ENCODE measurements at places on chromosomes 1 and 21.

GRCh38 chr1:16198444-16199156 is 13.9 kb downstream of the ARHGEF19 start:
- DNase-seq: no peak

GRCh38 chr1:192518700-192519099 is 56.9 kb upstream of the RGS1 start:
- no peak for DNase-seq

- peak; percentile 61 for DNase-seq
Observed at GRCh38 chr1:193270996-193271395, 84.6 kb upstream of the B3GALT2 start.

GRCh38 chr1:14689996-14690615 is 91.6 kb downstream of the KAZN start:
- DNase-seq: no peak

DNA sequence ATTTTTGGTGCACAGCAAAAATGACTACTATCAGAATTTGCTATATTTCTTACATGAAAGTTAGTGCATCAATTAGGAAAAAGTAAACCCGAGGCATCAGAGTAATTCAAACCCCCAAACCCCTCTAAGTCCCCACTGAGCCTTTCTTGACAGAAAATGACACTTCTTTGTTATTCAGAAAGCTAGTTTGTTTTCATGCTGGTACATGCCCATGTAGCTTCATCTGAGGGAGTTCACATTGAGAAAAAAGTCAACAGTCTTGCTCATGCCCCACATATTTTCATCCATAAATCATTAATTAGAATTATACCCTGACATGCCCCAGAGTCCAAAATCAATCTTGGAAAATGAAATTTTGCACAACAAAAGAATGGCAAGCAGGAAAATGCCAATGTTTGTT is 39.9 kb upstream of the PDC start:
- no peak for DNase-seq

GRCh38 chr1:116122955-116123757 is 12.0 kb downstream of the MAB21L3 start:
- no peak for DNase-seq

DNA sequence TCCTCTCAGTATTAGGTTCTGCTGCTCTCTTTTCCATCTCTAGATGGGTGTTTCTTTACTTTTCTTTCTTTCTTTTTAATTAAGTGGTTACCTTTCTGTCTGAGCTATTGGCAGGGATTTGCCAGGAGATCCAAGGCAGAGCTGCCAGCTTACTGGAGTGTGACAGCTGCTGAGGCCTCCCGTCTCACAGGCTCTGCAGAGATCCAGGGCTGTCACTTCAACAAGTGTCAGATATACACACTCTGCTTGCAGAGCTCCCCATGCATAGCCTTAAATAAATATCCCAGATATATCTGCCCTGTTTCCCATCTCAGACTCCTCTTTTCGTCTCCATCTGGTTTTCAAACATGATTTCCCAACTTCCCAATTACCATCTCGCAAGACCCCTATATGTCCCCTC is 124.3 kb downstream of the NOS1AP start:
- no peak for DNase-seq

DNA sequence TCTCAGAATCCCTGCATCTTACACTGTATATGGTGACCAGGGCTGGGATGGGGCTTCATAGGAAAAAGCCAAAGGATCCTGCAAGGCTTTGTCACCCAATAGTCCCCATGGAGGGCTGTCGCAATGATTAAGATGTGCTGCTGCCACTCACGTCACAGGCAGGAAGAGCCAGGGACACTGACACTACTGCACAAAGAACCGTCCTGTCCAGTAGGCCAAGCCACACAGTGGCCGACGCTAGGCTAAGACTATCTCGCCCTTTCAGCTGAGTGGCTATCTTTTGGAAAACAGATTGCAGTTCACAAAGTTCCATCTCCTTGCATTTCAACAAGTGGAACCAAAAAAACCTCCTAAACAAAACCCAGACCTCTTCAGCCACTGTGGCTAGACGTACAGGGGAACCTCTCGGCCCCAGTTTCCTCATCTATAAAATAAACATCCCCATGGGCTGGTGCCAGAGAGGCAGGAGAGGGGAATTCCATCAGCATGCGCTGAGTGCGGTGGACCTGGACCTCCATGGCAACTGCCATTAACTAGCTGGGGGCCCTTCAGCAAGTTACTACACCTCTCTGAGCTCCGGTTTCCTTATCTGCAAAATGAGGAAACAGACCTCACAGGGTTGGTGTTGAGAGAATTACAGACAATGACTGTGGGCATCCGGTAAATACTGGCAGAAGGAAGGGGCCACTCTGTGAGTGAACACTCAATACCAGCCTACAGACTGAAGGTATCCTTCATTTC is 8.7 kb downstream of the CAPZB start:
- no peak for DNase-seq

- DNase-seq: no peak
Observed at GRCh38 chr1:232696466-232696865, 66.5 kb upstream of the SIPA1L2 start.

- no peak for DNase-seq
Observed at GRCh38 chr1:210232511-210233215, at the start of gene SERTAD4. SERTAD4 (plus strand) TSS chr1:210232796; CDS start chr1:210237961, 5,165 bp downstream.

DNA sequence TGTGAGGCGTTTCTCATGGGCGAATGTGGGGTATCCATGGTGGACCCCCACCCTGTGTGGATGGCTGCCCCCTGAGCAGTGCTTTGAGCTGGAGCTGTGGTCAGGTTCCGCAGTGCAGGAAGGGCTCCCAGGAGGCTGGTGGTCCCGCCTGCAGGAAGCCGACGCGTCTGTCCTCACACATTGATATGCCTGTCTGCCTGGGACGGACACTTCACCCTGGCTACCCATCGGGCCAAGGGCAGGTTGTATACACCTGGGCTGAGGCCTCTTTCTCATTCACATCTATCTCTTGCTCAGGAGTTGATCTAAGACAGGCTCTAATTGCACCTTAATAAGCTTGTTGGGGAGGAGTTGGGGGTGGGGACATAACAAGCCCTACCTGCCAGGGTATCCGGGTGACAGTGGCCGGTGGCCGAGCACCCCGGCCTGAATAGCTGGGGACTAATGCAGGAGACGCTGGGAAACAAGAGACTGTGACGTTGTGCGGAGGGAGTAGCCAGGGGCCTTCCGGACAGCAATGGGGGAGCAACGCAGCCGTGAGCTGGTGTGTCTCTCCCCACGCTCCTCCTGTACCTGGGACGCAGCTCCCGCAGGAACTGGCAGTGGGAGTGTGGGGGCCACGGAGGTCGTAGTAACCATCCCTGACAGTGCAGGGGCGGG is 21.7 kb downstream of the PDXK start:
- no peak for DNase-seq

- DNase-seq: no peak
Observed at GRCh38 chr1:216248628-216249027, 174.6 kb downstream of the USH2A start.

- no peak for DNase-seq
Observed at GRCh38 chr1:30902593-30903290, 5.8 kb downstream of the SDC3 start.

GRCh38 chr21:34819357-34819999 is 150.7 kb downstream of the CLIC6 start:
- no peak for DNase-seq

Data from AG04450 (cell line).